ENCODE measurements at places on chromosomes 7 and 10. TPM values are rescaled to one million over a fixed set of nuclear protein-coding genes. Genes with fewer than 3 reads are reported as not detected.

ENO4 gene
- 1.4 TPM for total RNA-seq

TMEM130 gene
- 0.17 TPM for total RNA-seq

DGKI gene
- total RNA-seq: 1.8 TPM

ITIH5 gene
- 34.0 TPM for total RNA-seq

AHR gene
- total RNA-seq: 66.0 TPM

PTF1A gene
- total RNA-seq: 0.51 TPM

ASB10 gene
- total RNA-seq: not detected

Measured in type B pancreatic cell (in vitro differentiated cells).